Epithelial cell of proximal tubule (primary cell): ENCODE measurements at places on chromosomes 11 and 22. TPM values are rescaled to one million over a fixed set of nuclear protein-coding genes. Genes with fewer than 3 reads are reported as not detected.
A peak's percentile ranks its signal among the peaks of the same experiment; 100 is the strongest.

DNA sequence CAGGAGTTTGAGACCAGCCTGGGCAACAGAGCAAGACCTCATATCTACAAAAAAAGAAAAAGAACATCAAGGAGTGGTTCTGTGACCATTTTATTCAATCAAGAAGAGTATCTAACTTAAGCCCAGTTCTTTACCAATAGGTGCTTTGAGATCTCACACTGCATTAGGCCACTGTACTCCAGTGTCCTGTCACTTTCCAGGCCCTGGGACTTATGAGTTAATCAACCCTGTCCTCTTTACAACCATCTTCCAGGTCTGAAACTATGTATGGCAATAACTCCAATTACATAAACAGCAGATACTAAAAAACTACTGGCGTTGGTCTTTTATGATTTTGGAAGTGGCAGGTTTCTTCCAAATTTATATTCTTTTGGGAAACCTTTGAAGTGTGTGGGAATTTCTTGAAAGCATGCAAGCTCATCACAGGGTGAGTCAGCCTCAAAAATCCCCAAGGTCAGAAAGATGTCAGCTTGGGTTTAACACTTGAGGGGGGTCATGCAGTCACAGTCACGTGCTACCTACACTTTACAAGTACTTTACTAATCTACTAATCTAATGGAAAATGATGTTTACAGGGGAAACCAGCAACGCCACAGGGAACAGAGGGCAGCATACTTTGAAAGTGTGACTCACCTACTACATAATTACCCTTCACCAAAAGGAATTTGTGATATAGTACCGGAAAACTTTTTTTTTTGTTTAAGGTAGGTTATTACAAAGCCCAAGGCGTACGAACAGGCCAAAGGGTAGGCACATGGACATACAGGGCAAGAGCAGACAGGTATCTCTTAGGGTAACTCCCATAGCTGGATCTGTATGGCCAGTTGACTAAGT, 15.6 kb downstream of the PISD start:
- DNase-seq: peak; percentile 99

Gene ALDH3B2
- total RNA-seq: 0.51 TPM in 1 of 2 replicates, not detected in the other

- DNase-seq: no peak
These were observed 42.2 kb downstream of the AHNAK start for GRCh38 chr11:62504158-62504973.

Gene OR5AS1
- not detected in 2 replicates for total RNA-seq

Gene CST6
- 53.4 and 89.1 TPM in 2 replicates for total RNA-seq

- DNase-seq: no peak
These were observed 642 bp upstream of the CASTOR1 start for GRCh38 chr22:30289980-30290313.

DNA sequence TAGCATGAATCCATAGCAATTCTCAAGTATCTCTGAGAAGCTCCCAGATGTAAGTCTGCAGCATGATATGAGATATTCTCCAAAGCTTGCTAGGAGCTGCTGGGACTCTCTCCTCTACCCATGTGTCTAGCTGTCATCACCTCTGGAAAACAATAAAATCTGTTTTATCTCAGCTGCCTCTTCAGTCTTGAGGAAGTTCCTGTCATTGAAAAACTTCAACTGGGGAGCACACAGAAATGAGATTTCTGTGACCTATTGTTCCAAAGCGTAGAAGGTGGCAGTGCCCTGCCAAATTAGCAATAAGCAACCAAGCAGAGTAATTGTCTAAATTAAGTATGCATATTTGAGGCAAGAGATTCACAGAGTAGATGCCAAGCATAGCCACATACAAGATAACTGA, 1380.6 kb upstream of the RAG2 start:
- DNase-seq: no peak

Gene MCHR1
- total RNA-seq: 0.23 TPM in 1 of 2 replicates, not detected in the other

Gene SYT9
- 0.29 and 0.46 TPM in 2 replicates for total RNA-seq

DNA sequence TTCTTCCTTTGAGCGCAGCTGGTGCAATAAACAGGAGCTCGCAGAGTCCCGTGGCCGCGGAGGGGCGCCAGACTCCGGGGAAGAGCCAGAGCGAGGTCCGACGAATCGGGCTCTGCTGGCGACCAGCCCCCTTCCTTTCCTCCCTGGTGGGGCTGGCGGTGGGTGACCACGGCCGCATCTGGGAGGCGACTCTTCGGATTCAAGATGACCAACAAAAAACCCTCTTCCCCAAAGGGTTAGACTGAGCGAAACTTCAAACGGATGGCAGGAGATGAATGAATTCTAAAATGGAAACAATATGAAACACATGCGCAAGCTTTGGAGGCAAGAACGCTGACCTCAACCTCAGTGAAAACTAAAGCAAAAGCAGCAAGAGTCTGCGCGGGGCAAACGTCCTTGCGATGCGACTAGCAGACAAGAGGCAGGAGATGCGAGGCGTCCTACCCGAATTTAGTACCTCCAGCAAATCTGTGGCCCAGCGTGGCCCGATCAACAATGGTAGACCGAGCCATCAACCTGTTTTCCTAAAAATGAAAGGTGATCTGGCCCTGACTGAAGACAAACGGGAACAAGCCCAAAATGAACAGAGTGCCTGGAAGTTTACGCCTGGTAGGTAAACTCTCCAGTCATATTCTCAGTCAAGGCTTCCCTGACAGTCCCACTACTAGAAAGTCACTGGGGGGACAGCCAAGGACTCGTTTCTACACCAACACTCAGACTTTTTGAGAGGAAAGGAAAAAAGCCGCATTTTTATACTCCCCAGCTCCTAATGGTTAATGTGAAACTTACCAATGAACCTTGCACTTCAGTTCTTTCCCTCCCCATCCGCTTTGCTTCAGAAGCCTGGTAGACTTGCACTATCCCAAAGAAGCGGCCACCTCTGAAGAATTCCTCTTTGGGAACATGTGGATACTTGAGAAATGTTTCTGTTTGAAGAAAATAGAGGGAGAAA, 11.6 kb downstream of the MMP3 start:
- no peak for DNase-seq

DNA sequence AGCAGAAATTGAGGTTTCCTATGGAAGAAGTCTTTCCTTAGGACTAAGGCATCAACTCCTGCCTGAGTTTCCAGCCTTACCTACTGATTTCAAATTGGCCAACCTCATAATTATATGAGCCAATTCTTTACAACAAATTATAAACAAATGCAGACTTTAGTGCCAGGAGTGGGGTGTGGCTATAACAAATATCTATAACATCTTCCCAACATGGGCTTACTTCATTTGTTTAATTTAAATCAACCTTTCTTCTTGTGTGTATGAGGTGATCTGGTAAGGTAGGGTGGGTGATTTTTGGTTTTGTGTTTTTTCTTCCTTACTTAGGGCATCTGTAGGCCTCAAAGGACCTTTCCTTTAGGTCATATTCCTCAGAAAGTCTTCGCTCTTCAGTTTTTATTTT, 354.9 kb downstream of the SHANK2 start:
- DNase-seq: no peak

Gene UVRAG
- 6.1 and 7.4 TPM in 2 replicates for total RNA-seq

- no peak for DNase-seq
These were observed 233.3 kb downstream of the CEP164 start for GRCh38 chr11:117560780-117561530.
